ENCODE measurements at places on chromosomes 2 and 18.

GRCh38 chr2:189466656-189467055, 25.4 kb downstream of the WDR75 start:
- peak; percentile 7 for DNase-seq

- no peak for DNase-seq
Observed at GRCh38 chr2:128585706-128586105, 267.0 kb upstream of the HS6ST1 start.

DNA sequence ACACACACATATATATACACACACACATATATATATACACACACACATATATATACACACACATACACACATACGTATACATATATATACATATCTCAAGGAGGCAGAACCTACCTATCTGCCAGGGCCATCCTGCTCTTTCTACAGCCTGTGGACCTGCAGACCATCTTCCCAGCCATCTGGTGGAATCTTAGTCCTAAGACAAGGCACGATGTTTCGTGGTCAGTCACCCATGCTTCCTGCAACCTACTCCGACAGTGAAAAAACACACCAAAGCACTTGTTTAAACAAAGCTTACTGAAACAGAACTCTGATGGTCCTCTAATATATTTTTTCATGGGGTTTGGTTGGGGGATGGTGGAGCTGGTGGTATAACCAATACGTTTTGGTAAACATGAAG, 164.2 kb upstream of the ZNF521 start:
- DNase-seq, result no peak

- DNase-seq, result no peak
Observed at GRCh38 chr18:45723567-45724355, at the start of gene SLC14A1. Gene SLC14A1 (plus strand): TSS chr18:45724181. CDS start chr18:45730321, 6,140 bp downstream.

DNA sequence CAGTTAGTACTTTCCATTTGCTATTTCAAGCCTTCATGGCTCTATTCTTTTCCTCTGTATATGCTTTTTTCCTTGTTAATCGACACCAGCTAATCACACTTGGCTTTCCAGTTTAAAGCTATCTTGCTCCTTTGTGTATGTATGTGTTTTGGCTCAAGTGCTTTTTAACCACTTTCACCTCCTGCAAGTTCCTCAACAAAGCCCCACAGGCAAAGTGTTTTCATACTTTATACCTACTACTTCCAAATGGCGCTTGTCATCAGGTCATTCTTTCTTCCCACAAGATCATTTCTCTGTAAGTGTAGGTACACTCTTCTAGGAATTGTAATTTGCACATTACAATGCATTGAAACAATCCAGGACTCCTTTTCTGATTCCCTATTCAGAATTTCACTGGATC, 64.0 kb upstream of the FIGN start:
- no peak for DNase-seq
